ENCODE measurements at places on chromosomes 4 and X. TPM values are rescaled to one million over a fixed set of nuclear protein-coding genes. Genes with fewer than 3 reads are reported as not detected.

DNA sequence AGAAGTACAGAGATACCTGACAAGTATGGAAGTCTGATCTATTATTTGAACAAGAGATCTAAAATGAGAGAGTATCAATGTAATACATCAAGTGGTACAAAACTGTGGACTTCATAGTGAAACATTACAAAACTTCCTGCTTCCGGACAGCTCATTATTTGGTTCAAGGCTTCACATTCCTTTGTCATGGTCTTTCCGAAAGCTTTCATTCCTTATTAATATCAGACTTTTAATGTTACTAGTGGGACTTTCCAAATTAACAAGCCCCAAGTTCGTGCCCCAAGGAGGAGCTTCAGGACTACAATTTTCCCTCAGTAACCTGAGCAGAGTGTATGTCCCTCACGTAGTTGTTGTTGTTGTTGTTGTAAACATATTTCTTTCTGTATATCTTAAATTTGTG, 1.2 kb downstream of the CHIC2 start:
- no peaks in the 10 kb centered on the region for H3K36me3 ChIP-seq
- DNase-seq = no peak
- peaks cover 75% of the 10 kb centered on the region for H3K4me1 ChIP-seq
- peak overlapping the region; percentile 74 for H3K4me3 ChIP-seq

DNA sequence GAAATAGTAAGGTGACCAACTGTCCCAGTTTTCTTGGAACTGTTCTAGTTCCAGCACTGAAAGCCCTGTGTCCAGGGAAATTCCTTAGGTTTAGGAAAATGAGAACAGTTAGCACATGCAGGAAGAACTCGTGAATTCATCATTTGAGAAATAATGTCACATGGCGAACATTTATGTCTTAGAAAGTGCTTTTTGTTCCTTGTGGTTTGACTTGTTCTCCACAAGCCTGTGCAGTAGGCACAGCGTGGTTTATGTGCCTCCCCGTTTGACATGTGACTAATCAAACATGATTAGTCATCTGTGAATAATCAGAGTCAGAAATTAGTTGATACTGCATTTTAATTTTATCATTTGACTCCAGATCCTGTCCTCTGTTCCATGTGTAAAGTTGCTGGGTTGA, 556.0 kb upstream of the CPEB2 start:
- peak overlapping the region; percentile 84 for H3K27ac ChIP-seq
- H3K27me3 ChIP-seq = no peaks in the 10 kb centered on the region
- DNase-seq = no peak
- H3K36me3 ChIP-seq = no peaks in the 10 kb centered on the region
- H3K4me1 ChIP-seq = peaks cover 19% of the 10 kb centered on the region

DNA sequence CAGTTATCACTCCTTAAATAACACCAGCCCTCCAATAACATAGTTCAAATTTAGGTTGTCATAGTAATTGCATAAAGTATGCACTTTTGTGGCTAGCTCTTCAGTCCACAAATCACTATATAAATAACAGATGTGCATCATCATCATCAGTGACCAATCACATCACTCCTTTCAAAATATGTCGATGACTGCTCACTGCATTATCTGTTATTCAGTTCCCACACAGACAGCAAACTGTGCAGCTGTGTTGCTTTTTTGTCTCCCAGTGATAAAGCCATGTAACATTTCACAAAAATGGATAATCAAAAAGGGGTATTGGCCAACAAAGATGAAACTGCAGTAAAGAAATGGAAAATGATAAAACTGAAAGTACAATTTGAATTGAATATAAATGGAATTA, 205.4 kb downstream of the DCLK2 start:
- no peaks in the 10 kb centered on the region for H3K27me3 ChIP-seq
- no peak overlapping the region for H3K27ac ChIP-seq
- no peak for DNase-seq
- no peaks in the 10 kb centered on the region for H3K4me1 ChIP-seq

The CPLX1 gene
- total RNA-seq = not detected

The ANXA3 gene
- 13.8 TPM for total RNA-seq

- DNase-seq = no peak
- no peaks in the 10 kb centered on the region for H3K4me1 ChIP-seq
- no peak overlapping the region for H3K27ac ChIP-seq
- no peaks in the 10 kb centered on the region for H3K27me3 ChIP-seq
These were observed 28.1 kb downstream of the DCAF8L1 start for GRCh38 chrX:27953171-27953570.

DNA sequence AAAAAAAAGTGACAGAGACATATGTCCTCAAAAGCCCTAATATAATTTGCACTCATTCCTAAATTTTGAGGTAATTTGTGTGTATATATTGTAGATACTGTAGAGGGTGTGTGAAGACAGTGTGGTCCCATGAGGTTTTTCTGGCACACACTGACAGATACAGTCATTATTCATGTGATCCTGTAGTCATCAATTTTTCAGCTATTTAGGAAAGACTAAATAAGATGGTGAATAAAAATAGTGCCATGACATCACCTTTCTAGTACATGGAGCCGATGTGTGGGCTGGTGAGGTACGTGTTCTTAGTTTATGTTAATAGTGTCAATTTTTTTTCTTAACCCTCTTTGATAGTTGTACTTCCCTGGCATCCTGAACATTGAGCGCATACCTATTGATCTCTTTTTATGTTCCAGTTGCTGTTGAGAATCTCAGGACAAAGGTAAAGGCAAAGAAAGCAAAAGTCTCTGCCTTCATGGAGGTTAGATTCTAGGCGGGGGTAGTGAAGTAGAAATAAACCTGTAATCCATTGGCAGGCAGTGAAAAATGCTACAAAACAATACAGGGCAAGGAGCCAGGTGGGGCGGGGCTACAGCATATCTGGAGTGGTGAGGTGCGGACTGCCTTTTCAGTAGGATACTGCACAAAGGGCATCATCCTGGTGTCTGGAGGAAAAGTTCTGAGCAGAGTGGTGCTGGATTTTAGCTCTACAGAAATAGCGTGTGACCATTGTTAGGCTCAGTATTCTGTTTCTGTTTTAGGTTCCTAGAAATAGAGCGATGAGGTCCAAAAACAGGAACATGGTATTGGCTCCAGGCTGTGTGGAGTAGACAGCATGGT, 93.8 kb downstream of the ARHGAP10 start:
- peaks cover 78% of the 10 kb centered on the region for H3K4me1 ChIP-seq
- H3K27me3 ChIP-seq = no peaks in the 10 kb centered on the region
- H3K36me3 ChIP-seq = peaks cover 4% of the 10 kb centered on the region
- peak overlapping the region; percentile 57 for H3K27ac ChIP-seq

The LONRF3 gene
- 1.8 TPM for total RNA-seq

- H3K4me3 ChIP-seq = no peak overlapping the region
- H3K36me3 ChIP-seq = no peaks in the 10 kb centered on the region
- H3K27ac ChIP-seq = no peak overlapping the region
- peaks cover 3% of the 10 kb centered on the region for H3K27me3 ChIP-seq
These were observed 36.9 kb downstream of the DCHS2 start for GRCh38 chr4:154454710-154455109.

The MAGEA9 gene
- not detected for total RNA-seq

The LPAR4 gene
- total RNA-seq = not detected

DNA sequence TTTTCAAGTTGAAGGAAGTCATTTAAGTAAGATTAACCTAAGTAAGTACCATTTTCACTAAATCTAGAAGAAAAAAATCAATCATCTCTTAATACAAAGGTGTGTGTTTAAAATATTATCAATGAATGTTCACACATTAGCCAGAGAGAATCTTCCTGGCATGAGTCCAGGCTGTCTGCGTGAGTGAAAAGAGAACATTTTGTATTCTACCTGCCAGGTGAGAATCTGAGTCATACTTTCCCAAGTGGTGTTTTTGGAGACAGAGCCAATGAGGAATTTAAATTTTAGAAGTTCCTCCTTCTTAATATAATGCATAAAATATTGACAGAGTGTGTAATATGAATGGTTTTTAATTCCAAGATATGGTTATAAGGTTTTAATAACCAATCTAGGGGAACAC, 371.8 kb upstream of the NR3C2 start:
- H3K36me3 ChIP-seq = no peaks in the 10 kb centered on the region
- no peaks in the 10 kb centered on the region for H3K27me3 ChIP-seq
- no peak overlapping the region for H3K4me3 ChIP-seq

DNA sequence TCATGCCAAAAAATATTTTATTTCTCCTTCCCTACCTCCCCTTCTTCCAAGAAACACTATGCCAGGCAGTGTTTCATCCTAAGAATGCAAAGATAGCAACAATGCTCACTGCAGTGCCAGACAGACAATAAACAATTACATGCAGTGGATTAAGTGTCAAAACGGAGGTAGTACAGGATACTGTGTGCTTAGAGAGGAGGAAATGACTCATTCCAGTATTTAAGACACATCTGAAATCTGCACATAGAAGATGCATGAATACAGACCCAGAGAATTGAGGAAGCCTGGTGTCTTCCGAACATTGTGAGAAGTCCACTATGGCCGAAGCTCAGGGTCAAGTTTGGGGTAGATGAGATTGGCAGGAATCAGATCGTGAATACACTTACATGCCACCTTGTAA, 326.4 kb downstream of the PPP3CA start:
- H3K27ac ChIP-seq = no peak overlapping the region
- peaks cover 7% of the 10 kb centered on the region for H3K36me3 ChIP-seq
- DNase-seq = no peak
- H3K27me3 ChIP-seq = no peaks in the 10 kb centered on the region
- H3K4me3 ChIP-seq = no peak overlapping the region

DNA sequence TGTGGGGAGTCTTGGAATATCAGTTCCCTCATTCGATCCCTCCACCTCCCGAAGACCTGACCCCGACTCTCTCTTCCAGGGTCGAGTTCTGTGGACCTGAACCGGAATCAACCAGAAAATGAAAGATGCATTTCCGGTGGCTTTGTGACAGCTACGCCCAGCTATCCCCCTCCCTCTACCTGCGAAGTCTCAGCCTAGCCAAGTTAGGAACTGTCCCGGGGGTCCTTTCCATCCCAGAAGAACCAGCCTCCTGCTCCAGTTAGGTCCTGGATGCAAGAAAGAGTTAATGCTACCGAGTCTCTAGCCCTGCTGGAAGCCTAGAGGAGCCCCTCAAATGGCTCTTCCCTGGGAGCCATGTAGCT, 13.4 kb upstream of the ETDC start:
- H3K4me1 ChIP-seq = no peaks in the 10 kb centered on the region
- no peaks in the 10 kb centered on the region for H3K27me3 ChIP-seq
- H3K4me3 ChIP-seq = peak overlapping the region; percentile 18
- peaks cover 9% of the 10 kb centered on the region for H3K36me3 ChIP-seq
- no peak for DNase-seq

DNA sequence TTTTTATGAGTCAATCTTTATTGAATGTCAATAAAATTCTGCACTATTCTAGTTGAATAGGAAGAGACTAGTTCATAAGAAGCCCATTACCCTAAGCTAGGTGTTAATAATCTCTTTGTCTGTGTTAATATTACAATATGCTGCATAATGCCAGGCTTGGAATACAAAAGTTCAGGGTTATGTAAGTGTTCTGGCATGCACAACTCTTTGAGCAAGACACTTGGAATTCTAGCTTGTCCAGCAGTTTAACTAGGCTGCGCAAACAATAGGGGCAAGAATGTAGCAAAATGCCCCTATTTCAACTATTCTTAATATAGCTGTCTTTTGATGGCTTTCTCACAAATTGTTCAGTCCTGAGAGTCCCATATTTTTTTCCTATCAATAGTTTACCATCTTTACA, 31.3 kb upstream of the ETNPPL start:
- H3K36me3 ChIP-seq = no peaks in the 10 kb centered on the region
- DNase-seq = no peak
- H3K4me3 ChIP-seq = no peak overlapping the region
- no peak overlapping the region for H3K27ac ChIP-seq
- no peaks in the 10 kb centered on the region for H3K27me3 ChIP-seq

- no peak overlapping the region for H3K4me3 ChIP-seq
- H3K36me3 ChIP-seq = no peaks in the 10 kb centered on the region
- no peaks in the 10 kb centered on the region for H3K4me1 ChIP-seq
- no peak overlapping the region for H3K27ac ChIP-seq
These were observed 22.9 kb upstream of the FRMPD4 start for GRCh38 chrX:12115377-12115776.

GRCh38 chr4:129342819-129343408, 247.0 kb downstream of the C4orf33 start:
- H3K27me3 ChIP-seq = no peaks in the 10 kb centered on the region
- DNase-seq = no peak
- H3K27ac ChIP-seq = no peak overlapping the region
- H3K36me3 ChIP-seq = no peaks in the 10 kb centered on the region
- no peak overlapping the region for H3K4me3 ChIP-seq

DNA sequence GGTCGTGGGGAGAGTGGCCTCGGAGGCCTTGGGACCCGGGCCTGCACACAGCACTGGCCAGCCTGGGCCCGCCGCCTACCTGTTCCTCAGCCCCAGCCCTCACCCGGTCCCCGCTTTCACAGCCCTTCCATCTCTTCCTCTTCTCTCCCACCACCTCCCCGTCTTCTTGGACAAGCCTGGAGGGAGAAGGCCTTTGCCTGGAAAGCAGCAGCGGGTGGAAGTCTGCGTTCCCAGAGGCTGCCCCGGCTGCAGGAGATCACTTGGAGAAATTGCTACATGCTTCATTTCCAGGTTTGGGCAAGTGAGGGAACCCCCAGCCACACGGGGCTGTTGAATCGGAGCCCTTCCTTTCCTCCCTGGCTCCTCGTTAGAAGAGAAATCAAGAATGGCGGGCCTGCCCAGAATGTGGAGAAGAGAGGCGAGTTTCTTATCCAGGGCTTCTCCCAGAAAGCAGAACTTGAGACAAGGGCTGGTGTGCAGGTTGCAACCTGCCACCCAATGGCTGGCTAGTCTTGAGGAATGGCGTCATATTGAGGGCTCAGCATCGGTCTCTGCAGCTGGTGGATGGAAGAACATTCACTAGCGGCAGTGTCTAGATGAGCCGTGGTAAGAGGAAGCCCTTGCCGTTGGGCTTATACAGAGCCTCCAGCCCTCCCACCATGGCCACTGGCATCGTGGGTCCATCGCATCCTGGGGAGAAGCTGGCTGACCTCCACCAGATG, 1.2 kb upstream of the PDZD4 start:
- H3K4me1 ChIP-seq = peaks cover 18% of the 10 kb centered on the region
- no peak overlapping the region for H3K27ac ChIP-seq
- H3K36me3 ChIP-seq = no peaks in the 10 kb centered on the region

The DDIT4L gene
- 2.2 TPM for total RNA-seq

- no peak for DNase-seq
- H3K27me3 ChIP-seq = no peaks in the 10 kb centered on the region
- H3K27ac ChIP-seq = no peak overlapping the region
- no peaks in the 10 kb centered on the region for H3K4me1 ChIP-seq
- no peaks in the 10 kb centered on the region for H3K36me3 ChIP-seq
- no peak overlapping the region for H3K4me3 ChIP-seq
These were observed 62.0 kb upstream of the CLNK start for GRCh38 chr4:10746371-10747171.

- DNase-seq = no peak
- H3K4me3 ChIP-seq = no peak overlapping the region
- no peak overlapping the region for H3K27ac ChIP-seq
- H3K36me3 ChIP-seq = peaks cover 24% of the 10 kb centered on the region
- peaks cover 26% of the 10 kb centered on the region for H3K4me1 ChIP-seq
These were observed 39.1 kb downstream of the WDFY3 start for GRCh38 chr4:84927428-84927827.

DNA sequence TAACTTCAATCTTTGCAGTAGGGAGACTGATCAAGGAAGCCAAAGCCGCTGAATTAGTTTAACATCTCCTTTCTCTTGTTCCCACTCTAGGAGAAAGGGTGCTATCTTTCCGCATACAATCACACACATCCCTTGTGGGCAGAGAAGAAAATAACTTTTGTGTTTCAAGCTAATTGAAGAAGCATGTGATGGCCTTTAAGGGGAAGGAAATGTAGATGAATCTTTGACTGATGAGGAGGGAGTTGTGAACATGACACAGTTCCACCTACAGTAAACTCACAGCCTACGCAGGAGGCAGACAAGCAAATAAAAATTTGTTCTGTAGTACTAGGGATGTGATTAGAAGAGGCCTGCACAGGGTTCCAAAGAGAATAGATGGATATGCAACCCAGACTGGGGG, 14.7 kb upstream of the SPATA4 start:
- H3K27ac ChIP-seq = no peak overlapping the region
- H3K27me3 ChIP-seq = peaks cover 8% of the 10 kb centered on the region
- DNase-seq = no peak
- no peaks in the 10 kb centered on the region for H3K36me3 ChIP-seq
- no peaks in the 10 kb centered on the region for H3K4me1 ChIP-seq

Measured in suprapubic skin (tissue), 4 donors.